ENCODE measurements at places on chromosomes 5 and 9.

GRCh38 chr9:109904666-109905065 is 124.7 kb downstream of the PALM2AKAP2 start:
- DNase-seq = no peak

DNA sequence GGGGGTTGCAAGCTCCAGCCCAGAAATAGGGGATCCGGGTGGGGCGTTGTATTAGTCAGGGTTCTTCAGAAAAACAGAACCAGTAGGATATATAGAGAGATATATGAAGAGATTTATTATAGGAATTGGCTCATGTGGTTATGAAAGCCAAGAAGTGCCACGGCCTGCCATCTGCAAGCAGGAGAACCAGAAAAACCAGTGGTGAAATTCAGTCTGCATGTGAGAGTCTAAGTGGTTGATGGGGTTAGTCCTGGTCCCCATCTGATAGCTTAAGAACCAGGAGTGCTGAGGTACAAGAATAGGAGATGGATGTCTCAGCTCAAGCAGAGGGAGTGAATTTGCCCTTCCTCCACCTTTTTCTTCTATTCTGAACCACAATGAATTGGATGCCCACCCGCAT is 123.4 kb upstream of the APC start:
- DNase-seq = no peak

- no peak for DNase-seq
Observed at GRCh38 chr5:61339764-61340163, 7.7 kb downstream of the ZSWIM6 start.

- DNase-seq = no peak
Observed at GRCh38 chr9:93093877-93094657, 1.9 kb upstream of the CARD19 start.

GRCh38 chr5:75242067-75242466 is 5.4 kb upstream of the ANKRD31 start:
- DNase-seq = no peak

DNA sequence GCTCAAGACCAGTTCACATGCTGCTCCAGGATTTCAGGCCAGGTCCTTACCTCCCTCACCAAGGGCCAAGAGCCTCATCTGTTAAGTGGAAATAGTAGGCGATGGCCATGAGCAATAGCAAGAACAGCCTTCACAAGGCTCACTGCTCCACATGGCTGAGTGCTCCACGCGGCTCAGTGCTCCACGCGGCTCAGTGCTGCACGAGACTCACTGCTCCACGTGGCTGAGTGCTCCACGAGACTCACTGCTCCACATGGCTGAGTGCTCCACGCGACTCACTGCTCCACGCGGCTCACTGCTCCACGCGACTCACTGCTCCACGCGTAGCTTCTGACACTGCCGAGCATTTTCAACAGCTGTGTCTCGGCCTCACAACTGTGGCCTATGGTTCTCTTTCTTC is 36.4 kb upstream of the ADAMTS2 start:
- no peak for DNase-seq

Measured in HAP-1 (cell line).